T-helper 1 cell (primary cell): ENCODE measurements at places on chromosomes 1 and 21.

DNA sequence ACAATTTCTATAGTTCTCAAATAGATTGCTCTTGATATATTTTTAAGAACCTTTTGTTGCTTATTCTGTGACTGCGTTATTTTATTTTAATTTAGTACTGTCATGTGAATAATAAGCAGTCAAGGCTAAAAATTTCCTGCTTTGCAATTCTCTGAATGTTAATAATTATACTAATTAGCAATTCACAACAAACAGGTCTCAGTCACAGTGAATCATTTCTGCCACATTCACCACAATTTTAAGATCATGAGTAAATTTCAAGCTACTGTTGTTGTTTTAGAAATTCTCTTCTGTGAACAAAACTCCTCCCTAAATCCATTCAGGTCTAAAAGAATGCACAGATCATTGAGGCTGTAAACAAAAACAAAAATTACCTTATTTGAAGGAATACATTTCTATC lies 339.6 kb upstream of the DPYD start:
- no peak for DNase-seq

GRCh38 chr1:205936846-205937586 lies 6.2 kb downstream of the SLC26A9 start:
- DNase-seq = no peak

- DNase-seq = no peak
Measured at GRCh38 chr1:238485057-238485911, 594.6 kb upstream of the ZP4 start.

GRCh38 chr1:195053478-195053877 lies 1554.8 kb downstream of the KCNT2 start:
- no peak for DNase-seq

GRCh38 chr1:150162862-150163706 lies 13.4 kb downstream of the PLEKHO1 start:
- no peak for DNase-seq

- no peak for DNase-seq
Measured at GRCh38 chr1:192732787-192733186, 76.1 kb upstream of the RGS2 start.

DNA sequence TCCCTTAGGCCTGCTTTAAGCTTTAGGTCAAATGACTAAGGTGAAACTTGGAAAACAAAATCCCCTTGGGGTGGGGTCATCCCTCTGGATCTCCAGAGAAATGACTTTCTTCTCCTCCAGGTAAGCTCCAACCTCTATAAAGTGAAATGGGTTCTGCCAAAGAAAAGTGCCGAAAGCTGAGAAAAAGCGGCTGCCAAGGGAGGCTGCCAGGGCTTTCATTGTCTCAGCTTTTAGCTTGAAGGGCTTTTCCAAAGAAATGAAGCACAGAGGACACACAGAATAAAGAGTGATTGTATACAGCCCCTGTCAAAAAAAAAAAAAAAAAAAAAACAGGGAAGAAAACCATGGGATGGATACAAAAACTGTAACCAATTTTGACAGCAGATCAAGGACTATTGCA lies 126.9 kb downstream of the TGFBR3 start:
- DNase-seq = no peak

DNA sequence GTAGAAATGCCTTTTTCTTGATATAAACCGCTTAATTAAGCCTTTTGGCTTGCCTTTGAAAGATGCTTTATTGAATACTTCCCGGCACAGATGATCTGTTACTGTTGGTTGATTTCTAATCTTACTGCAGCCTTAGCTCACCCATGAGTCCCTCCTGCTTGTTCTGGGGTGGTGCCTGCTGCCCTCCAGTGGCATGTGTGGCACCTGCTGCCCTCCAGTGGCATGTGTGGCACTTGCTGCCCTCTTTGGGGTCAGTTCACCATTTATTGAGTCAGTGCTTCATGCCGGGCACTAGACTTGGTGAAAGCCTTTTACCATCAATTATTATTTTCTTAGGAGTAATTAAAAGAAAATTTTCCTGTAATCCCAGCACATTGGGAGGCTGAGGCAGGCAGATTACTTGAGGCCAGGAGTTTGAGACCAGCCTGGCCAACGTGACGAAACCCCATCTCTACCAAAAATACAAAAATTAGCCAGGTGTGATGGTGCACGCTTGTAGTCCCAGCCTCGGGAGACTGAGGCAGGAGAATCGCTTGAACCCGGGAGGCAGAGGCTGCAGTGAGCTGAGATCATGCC lies 54.3 kb downstream of the ADARB1 start:
- peak; percentile 79 for DNase-seq

DNA sequence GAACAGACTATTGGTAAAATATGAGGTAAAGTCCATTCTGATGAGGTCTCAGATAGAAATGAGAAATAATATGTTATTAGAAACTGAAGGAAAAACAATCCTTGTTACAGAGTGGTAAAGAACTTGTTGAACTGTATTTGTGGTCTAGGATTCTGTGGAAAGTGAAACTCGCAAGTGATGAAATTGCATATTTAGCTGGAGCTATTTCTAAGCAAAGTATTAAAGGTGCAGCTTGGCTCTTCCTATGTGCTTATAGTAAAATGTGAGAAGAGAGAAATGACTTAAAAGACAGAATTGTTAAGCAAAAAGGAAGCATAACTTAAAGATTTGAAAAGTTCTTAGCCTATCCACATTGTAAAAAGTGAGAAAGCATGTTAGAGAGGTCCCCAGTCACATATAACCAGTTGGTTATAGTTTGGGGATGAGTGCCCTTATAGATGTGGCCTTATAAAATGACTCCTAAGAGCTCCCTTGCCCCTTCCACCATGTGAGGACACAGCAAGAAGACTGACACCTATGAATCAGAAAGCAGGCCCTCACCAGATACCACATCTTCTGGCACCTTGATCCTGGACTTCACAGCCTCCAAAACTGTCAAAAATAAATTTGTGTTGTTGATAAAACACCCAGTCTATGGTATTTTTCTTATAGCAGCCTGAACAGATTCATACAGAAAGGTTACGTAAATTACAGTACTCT lies 24.8 kb downstream of the PHTF1 start:
- DNase-seq = peak; percentile 24

GRCh38 chr1:27455139-27455811 lies 34.7 kb downstream of the WASF2 start:
- no peak for DNase-seq

GRCh38 chr21:19475525-19475924 lies 1071.9 kb upstream of the TMPRSS15 start:
- no peak for DNase-seq

GRCh38 chr1:181557313-181557712 lies 74.0 kb downstream of the CACNA1E start:
- DNase-seq = no peak

DNA sequence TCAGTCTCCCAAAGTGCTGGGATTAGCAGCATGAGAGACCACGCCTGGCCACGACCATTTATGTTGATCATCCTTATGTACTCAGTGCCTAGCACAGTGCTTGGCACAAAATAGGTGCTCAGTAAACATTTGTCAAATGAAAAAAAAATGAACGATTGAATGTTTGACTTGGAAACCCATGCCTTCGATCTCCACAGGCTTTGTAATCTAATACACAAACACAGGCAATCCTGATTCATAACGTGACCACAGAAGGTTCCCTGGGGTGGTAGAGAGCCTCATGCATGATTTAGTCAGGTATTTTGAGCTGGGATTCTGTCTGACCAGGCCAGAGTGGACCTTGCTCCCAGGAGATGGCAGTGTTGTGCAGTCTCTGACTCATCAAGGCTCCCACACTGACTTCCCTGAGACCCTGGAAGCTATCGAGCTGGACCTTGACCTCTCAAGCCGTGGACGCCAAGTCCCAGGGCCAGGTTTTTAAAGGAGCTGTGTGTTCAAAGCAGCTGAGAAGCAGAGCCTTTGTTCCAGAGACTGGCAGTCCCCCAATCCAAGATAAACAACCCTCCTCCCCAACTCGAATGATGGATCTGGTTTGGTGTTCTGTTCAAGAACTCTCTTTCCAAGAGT lies 81.1 kb downstream of the PGM1 start:
- no peak for DNase-seq

DNA sequence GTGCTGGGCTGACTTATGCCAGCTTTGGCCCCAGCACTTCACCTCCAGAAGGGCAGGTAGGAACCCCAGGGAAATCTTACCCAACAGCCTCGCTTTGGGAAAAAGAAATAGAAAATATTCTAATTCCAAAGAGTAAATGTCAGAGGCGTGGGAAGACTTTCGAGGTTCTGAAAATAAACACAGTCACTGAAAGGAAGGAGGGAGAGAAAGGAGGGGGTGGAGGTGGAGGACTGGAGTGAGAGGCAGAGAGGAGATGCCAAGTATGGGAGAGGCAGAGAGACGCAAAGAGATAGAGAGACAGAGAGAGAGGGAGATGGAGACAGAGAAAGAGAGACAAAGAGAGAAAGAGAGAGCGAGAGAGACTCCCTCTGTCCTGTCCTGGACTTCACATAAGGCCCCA lies 395.0 kb downstream of the PTPRU start:
- DNase-seq = no peak

- no peak for DNase-seq
Measured at GRCh38 chr1:23837908-23838307, 12.7 kb upstream of the HMGCL start.

DNA sequence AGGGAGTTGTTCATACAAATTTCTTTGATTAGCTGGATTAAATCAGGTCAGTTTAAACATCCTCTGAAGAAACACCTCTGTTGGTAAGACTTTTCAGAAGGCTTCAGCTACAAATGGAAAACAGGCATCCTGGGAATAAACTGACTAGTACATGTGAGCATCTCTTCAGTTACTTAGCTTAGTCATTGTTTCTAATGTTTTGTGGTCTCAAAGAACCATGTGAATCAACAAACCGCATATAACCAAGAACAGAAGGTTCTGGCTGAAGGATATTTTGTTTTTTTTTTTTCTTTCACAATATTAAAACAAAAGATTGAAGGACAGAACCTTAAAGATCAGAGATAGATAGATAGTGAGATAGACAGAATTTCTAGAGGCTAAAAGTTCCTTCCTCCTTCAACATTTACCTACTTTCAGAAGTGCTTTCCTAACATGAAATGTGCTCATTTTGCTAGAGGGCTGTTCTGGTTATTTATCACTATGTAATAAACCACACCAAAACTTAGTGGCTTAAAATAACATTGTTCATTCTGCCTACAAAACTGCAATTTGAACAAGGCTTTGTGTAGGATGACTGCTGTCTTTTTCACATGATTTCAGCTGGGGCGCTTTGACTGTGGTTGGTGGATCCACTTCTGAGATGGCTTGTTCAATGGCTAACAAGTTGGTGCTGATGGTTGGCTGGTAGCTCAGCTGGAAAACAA lies 119.8 kb upstream of the PTGFR start:
- DNase-seq = no peak

GRCh38 chr1:207825719-207826556 lies 74.1 kb downstream of the CD46 start:
- peak; percentile 74 for DNase-seq

DNA sequence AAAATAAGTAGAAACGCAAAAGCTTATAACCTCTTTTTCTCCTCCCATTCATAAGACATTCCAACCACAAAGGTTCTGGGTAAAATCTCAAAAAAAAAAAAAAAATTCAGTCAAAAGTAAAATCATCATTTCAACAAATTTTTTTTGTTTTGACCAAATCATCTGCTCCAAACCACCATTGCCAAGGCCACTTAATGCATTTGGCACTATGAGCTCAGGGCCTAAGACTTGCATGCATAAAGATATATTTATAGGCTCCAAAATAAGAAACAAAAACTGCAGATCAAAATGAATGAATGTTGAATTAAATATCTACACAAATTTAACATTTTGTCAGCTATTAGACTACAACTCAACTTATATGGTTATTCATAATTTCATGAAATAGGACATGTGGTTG lies 331.1 kb upstream of the NFIA start:
- no peak for DNase-seq

DNA sequence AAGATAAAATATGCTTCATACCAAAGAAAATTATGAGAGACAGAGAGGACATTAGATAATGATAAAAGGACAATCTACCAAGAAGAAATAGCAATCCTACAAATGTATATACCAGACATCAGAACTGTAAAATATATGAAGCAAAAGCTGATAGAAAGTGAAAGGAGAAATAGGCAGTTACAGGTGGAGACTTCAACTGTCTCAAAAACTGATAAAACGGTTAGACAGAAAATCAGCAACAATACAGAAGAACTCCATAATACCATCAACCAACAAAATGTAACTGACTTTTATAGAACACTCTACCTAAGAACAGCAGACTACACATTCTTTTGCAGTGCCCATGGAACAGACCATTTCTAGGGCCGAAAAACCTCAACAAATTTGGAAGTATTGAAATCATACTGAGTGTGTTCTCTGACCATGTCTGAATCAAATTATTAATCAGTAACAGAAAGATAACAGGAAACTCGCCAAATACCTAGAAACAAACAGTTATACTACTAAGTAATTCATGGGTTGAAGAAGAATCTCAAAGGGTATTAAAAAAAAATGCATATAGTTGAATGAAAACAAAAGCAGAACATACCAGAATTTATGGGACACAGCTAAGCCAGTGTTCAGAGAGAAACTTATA lies 132.1 kb downstream of the RPS6KC1 start:
- DNase-seq = no peak

GRCh38 chr1:11708554-11709350 lies 17.2 kb downstream of the DRAXIN start:
- DNase-seq = no peak

DNA sequence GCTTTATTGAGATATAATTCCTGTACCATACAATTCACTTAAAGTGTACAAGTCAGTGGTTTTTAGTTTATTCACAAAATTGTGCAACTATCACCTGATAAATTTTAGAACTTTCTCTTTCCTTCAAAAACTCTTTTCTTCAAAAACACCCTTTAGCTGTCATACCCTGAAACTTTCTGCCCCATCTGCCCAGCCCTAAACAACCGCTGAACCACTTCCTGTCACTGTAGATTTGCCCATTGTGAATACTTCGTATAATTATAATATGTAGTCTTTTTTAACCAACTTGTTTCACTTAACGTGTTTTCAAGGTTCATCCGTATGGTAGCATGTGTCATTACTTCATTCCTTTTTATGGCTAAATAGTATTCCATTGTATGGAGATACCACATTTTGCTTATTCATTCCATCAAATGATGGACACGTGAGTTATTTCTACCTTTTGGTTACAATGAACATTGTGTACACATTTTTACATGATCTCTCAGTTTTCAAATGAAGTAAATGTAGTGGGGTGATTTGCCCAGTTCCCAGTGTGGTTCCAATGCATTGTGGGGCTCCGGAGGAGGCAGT lies 37.9 kb downstream of the WNT4 start:
- peak; percentile 75 for DNase-seq

GRCh38 chr1:53781654-53782053 lies 42.7 kb upstream of the GLIS1 start:
- DNase-seq = no peak

DNA sequence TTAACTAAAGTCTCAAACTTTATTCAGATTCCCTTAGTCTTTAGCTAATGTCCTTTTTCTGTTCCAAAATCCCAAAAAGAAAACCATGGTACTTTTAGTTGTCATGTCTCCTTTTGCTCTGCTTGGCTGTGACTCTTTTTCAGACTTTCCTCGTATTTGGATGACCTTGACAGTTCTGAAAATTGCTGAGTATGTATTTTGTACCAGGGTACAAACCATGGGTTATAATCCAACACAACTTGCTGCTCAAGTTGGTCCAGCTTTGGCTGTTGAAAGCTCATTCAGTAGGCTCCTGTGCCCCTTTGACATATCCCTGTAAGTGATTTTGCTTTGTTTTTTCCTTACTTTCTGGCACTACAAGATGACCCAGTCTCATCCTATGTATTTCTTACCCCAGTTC lies 51.7 kb downstream of the PALMD start:
- DNase-seq = no peak
